ENCODE measurements at places on chromosomes 1 and 21.

DNA sequence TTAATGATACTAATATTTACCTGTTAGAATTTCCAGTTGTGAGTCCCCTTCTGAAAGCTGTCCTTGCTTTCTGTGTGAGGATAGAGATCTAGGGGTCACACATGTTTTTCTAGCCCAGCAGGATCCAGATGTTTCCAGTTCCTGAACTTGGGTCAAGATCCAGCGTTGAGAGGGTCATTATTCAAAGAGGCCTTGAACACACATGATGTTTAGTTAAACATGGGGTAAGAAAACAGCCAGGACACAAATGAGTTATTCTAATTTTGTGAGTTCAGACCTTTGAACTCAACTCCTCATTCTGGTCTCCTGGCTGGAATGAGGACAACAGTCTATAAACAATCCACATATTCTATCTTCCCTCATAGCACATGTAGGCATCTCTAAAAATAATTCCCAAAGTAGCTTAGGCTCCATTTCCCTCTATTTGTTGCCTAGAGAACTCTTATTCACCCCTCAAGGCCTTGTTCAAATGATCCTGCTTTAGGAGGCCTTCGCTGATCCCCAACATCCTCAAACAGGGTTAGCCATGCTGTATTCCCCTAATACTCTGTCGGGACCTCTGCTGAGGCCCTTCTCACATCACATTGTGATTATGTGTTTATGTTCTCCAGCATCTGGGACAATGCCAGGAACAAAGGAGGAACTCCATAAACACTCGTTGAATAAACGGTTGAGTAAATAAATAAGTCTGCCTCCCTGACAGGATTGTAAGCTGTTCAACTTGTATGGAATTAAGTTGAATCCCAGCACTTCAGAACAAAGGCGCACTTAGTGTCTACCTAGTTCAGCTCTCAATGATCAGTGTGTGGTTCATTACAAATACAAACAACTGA lies 15.0 kb upstream of the KCNN3 start:
- DNase-seq, result no peak

DNA sequence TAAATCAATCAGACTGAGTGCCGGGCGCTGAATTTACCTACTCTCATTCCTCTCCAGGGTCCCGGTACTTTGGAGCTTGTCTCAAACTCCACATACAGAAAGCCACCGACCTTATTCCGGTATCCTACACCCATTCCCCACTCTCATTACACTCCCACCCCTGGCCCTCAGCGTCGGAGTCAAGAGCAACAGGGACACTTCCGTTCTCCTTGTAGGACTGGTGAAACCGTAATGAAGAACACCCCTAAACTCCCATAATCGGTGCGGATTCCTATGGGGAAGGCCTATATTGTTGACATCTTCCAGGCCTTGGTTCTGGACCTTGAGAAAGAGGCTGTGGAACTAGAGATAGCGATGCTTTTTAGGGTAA lies 798 bp downstream of the ZBED6 start:
- peak; percentile 37 for DNase-seq

DNA sequence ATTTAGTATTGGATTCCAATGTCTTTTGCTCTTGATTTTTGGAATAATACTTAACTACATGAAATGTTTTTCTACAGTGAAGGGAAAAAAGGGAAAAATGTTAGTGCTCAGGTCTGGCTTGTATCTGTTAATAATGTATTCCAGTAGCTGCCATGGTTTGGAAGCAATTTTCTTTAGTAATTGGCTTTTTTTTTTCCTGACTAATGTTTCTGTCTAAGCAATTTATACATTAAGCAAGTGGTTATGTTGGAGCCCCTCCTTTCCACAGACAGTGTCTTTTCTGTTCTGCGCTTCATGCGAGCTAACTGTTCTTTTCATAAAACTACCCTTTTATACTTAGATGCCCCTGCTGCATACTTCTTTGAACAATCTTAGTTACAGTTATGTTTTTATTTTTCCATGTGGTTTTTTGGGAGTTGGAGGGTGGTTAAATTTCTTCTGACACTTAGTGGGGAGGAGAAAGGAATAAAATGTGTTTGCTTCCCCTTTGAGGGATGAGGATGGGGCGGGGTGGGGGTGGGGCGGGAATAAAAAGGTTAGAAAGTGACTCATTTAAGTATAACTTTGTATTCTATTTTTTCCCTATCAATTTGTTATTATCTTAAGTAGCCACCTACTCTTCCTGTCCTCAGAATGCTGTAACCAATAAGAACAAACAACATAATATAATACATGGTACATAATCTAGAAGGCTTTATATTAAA lies 83.1 kb downstream of the CLIC4 start:
- no peak for DNase-seq

DNA sequence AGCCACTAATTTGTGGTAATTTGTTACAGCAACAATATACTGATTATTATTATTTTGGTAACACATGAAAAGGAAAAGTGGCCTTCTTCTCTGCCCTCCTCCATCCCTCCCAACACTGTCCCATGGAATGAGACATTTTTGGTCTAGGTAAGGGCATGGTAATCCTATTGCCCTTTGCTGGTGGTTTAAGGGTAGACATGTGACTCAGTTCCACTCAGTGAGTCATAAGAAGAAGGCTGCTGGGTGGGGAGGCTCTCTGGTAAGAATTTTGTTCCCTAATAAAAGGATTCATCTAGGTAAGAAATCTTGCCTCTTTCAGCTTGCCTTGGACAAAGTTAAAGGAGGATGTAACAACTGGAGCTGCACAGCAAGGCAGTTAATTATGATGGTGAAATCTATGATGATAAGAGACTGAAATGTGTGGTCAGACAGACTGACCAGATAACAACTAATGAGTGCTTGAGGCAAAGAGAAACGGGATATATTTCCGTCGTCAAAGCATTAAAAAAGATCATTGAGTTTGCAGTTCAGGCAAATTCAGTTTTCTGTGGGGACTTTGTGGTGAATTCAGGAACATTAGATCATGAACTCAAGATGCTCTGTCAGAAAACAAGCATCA lies 232.0 kb upstream of the KCNK2 start:
- no peak for DNase-seq

DNA sequence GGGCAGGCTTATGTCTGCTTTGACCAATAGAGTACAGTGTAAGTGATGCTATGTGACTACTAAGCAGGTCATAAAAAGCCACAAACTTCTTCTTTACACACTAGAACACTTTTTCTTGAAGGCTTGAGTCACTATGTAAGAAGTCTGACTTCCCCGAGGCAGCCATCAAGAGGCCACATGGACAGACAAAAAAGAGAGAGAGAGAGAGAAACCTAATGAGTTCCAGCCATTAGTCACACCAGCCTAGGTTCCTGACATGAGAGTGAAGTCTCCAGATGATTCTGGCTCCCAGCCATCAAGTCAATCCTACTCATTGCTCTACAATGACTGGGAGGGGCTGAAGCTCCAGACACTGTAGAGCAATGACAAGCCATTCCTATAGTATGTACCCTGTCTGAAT lies 101.4 kb downstream of the LHX9 start:
- no peak for DNase-seq
